ENCODE measurements at places on chromosomes 16 and 17.

DNA sequence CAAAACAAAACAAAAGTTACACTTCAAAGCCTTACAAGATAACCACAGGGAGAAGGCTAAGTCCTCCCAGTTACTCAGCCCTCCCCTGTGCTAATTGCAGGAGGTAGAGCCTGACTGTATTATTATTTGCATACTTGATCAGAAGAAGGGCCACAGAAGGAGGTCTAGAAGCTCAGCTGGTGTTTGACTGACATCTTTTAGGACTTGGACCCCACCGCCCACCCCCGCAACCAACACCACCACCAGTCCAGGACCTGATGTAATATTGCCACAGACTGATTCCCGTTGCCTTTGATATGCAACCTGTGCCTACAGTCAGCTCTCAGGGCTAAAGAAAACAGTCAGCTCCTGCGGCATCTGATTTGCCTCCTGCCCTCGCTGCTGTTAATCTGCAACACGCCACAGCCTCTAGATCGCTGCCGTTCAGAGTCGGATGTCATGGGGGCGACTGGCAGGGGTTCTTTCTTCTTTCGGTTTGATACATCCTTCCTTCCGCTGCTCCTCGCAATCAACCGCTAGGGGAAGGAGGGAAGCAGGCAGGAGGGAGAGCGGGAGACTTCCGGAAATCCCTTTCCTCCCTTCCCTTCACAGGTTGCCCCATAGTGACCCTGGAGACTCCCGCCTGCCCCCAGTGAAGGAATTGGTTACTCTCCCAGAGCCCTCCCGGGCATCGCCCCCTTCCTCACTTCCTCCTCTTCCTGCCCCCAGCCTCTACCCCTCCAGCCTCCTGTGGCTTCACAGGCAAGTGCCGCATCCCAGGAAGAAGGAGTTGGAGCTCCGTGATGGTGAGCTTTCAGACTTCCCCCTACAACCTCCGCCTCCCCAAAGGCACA, 90.5 kb upstream of the SOX9 start:
- DNase-seq = no peak

DNA sequence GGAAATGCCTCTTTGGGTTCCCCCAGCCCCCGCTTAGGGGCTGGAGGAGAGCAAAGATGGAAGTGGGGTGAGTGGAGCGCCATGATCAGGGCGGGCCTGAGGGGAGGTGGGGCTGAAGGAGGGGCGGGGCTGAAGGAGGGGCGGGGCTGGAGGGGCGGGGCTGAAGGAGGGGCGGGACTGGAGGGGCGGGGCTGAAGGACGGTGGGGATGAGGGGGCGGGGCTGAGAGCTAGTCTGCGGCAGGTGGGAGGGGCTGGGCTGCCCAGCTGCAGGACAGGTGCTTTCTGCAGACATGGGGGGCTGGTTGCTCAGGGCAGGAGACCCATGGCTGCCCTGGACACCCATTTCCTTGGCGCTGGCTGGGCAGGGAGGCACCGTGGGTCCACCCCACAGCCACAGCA, 39.1 kb upstream of the PABPN1L start:
- no peak for DNase-seq

DNA sequence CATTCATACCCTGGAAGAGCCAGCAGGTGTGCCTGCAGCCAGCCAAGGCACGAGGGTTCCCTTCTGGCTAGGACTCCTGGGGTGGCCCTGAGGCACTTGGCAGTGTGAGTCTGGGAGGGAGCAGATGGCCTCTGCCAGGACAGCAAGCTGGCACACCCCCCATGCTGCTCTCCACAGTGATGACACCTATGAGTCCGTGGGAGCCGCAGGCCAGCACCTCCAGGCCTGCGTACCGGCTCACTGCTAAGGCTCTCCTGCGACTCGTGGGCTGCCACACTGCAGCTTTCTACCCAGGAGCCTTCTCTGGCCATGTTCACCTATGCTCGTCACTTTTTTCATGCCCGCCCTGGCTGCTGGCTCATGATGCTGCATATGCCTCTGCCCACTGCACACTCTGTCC, 68.1 kb downstream of the NDEL1 start:
- DNase-seq = no peak

DNA sequence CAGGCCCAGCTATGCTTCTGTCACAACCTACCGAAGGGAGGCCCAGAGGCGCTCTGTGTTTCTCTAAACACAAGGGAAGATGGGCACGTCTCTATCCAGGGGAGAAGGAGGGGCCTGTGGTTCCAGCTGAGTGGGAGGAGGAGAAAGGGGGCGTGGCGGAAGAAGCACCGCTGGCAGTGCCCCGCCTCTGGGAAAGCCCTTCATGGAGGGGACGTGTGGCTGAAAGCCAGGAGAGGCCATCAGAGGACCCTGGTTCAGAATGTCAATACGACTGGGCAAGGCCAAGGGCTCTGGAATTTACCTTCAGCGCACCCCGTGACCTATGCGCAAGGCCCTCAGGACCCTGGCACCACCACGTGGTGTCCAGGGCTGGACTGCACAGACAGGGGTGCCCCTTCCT, 12.3 kb upstream of the SLC38A8 start:
- DNase-seq = no peak

GRCh38 chr16:49523435-49524159, 150.0 kb downstream of the C16orf78 start:
- DNase-seq = no peak

GRCh38 chr17:78313735-78314648, 45.9 kb downstream of the SOCS3 start:
- no peak for DNase-seq

- DNase-seq = no peak
Observed at GRCh38 chr16:28145796-28146195, 66.0 kb downstream of the XPO6 start.

DNA sequence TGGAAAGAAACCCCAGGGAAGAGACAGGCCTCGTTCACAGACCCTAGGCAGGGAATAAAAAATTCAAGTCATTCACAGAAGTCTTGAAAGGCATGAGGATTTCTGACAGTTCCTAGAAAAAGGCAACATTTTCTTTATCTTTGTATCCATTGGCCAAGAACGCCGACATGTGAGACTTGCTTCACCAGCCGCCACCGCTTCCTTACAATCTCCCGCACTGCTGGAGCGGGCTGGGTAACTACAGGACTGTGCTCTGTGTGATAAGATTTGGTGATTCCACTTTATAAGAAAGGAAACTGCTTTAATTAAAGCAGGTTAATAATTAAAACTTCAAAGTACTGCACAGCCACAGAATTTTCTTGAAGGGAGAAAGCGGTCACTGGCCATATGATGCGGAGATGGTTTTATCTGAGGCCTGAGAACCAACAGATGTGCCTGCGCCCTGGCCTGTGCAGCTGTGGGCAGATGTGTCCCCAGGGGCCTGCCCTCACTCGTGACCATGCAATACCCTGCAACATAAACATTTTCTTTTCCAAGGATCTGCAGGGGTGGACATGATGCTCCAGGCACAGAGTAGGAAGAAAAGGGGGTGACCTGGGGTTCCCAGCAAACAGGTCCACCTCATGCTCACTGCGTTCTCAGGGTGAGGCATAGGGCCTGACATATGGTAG, 13.0 kb upstream of the LGALS3BP start:
- DNase-seq = no peak

GRCh38 chr17:42989726-42990652, 8.2 kb upstream of the RPL27 start:
- no peak for DNase-seq

DNA sequence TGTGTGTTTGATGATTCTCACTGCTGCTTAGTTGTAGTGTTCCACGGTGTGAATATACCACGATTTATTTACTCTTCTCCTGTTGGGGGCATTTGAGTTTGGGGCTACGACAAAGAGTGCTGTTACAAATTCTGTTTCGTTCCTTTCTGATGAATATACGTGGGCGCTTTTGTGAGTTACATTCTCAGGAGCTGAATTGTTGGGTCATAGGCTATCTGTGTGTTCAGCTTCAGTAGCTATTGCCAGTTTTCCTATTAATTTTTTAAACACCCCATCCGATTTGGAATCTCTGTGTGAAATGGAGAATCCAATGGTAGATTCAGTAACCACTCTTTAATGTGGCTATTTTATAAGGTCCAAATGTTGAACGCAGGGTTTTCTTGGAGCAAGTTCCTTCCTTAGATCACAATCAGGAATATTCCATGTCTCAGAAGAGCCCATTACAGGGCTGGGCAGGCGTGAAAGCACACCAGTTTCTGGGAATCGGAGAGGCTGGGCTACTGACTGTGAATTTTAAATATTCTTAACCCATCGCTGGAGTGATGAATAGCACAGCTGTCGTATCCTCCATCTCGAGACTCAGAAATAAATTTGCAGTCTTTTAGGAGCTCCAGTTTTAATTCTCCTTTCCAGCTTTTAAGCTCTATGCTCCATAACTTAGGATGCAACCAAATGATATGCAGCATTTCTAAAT, 115.9 kb downstream of the PITPNC1 start:
- no peak for DNase-seq

- DNase-seq = no peak
Observed at GRCh38 chr17:29140631-29141513, 39.3 kb downstream of the MYO18A start.

- no peak for DNase-seq
Observed at GRCh38 chr16:55184052-55184451, 140.0 kb upstream of the IRX6 start.

- DNase-seq = no peak
Observed at GRCh38 chr17:75869282-75870141, 8.9 kb downstream of the TRIM47 start.

- no peak for DNase-seq
Observed at GRCh38 chr17:1495265-1495989, 2.9 kb upstream of the MYO1C start.

- no peak for DNase-seq
Observed at GRCh38 chr16:57837305-57838125, 35.2 kb upstream of the KIFC3 start.

GRCh38 chr17:42514867-42515266, 21.2 kb upstream of the NAGLU start:
- DNase-seq = no peak

DNA sequence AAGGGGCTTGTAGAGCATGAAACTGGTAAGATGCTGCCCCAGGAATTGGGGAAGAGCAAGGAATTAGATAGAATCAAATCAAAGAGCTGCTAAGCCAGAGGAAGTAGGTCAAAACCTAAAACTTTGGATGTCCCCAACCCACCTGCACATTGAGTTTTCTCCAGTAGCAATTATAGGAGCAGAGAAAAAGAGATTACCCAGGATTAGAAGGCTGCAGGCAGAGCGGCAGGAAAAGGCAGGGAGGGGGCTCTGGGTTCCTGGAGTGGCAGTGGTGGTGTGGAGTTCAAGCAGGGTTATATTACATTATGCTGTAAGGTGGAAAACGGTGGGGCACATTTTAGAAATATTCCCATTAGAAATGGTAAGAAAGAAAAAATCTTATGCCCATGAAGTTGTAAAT, 68.3 kb downstream of the KSR1 start:
- no peak for DNase-seq

- no peak for DNase-seq
Observed at GRCh38 chr16:11060364-11060763, 116.0 kb downstream of the CLEC16A start.

DNA sequence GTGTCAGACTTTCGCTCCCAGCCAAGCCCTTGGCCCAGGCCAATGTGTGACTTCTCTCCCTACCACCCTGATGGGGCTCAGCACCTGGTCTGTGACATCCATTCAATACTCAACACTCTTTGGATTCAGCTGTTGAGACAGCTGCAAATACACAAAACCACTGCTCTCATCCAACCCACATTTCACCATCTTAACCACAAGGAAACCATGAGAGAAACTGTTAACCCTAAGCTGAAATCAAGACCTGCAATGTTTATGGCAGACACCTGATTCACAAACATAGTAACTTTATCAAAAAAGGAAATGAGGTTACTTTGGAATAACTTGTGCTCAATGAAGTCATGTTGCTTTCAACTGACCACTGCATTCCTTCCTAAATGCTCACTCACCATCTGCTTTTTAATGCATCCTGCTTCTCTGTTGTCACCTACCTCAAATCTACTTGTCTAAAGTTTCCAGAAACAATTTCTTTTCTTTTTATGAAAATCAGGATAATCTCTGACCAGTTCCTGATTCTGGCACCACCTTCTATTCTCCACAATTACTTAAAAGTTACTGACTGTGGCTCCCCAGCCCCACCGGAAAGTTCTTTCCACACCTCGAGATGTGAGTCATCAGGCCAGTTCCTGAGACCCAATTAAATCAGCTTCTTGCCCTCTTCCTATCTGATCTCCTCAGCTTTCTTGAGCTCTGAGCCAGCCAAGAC, 88.2 kb downstream of the NOG start:
- no peak for DNase-seq

GRCh38 chr17:7750321-7750821, 32.8 kb downstream of the DNAH2 start:
- DNase-seq = no peak

GRCh38 chr16:18950469-18951185, 24.4 kb upstream of the SMG1 start:
- no peak for DNase-seq

- DNase-seq = no peak
Observed at GRCh38 chr16:4535627-4536108, 2.9 kb downstream of the CDIP1 start.

DNA sequence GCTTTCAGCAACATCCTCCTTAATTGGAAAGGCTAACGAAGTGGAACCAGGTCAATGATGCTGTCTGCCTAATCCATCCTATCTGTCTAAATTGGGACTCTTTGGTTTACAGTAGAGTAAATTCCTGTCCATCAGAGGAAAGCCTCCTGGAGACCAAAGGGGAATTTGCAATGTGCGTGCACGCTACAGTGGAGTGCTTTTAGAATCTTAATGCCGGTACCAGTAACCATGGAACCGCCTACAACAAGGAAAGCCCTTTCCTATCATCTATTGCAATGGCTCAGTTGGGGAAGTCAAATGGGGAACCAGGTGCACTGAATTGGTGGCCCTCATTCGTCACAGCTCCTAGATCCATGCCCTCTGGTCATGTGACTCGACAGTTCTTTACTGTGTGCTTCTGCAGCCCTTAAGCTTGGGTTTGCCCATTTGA, 110.1 kb downstream of the XYLT1 start:
- no peak for DNase-seq

DNA sequence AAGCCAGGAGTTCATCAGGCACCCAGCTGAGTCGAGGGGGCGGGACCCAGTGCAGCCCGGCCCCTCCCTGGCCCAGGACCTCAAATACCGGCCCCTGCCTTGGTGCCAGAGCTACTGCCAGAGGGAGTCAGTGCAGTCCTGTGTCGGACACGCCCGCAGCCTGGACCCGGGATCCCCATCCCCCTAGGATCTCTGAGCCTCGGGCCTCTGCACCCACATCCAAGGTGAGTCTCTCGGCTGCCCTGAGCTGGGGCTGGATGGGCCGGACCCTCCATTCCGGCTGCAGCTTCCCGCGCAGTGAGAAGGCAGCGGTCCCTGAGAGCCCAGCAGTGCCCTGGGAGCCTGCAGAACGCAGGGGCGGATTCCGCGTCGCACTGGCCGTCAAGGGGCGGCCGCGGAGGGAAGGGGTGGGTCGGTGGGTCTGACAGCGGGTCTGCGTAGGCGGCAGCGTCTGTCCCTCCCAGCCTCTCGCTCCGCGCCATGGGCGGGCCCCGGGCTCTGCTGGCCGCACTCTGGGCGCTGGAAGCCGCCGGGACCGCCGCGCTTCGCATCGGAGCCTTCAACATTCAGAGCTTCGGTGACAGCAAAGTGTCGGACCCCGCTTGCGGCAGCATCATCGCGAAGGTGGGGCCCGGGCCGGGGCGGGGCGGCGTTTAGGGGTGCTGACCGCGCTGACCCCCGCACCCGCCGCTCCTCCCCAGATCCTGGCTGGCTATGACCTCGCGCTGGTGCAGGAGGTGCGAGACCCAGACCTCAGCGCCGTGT, at the start of gene DNASE1L2:
Gene DNASE1L2, plus strand, starts transcription at position 108 of the 765 bp plus-strand sequence. Its CDS starts 373 bp downstream, at position 481.
- DNase-seq = no peak

GRCh38 chr16:30030841-30031413, at the start of gene TLCD3B:
TLCD3B (minus strand) TSS chr16:30031271; CDS start chr16:30030527, 744 bp downstream.
- no peak for DNase-seq

- no peak for DNase-seq
Observed at GRCh38 chr16:25012525-25012991, 2.6 kb downstream of the ARHGAP17 start.

- DNase-seq = no peak
Observed at GRCh38 chr16:81816351-81816750, 37.3 kb downstream of the PLCG2 start.

All from esophagus squamous epithelium (tissue), 5 donors.